ENCODE measurements at places on chromosomes 16 and 17. TPM values are rescaled to one million over a fixed set of nuclear protein-coding genes. Genes with fewer than 3 reads are reported as not detected.

DNA sequence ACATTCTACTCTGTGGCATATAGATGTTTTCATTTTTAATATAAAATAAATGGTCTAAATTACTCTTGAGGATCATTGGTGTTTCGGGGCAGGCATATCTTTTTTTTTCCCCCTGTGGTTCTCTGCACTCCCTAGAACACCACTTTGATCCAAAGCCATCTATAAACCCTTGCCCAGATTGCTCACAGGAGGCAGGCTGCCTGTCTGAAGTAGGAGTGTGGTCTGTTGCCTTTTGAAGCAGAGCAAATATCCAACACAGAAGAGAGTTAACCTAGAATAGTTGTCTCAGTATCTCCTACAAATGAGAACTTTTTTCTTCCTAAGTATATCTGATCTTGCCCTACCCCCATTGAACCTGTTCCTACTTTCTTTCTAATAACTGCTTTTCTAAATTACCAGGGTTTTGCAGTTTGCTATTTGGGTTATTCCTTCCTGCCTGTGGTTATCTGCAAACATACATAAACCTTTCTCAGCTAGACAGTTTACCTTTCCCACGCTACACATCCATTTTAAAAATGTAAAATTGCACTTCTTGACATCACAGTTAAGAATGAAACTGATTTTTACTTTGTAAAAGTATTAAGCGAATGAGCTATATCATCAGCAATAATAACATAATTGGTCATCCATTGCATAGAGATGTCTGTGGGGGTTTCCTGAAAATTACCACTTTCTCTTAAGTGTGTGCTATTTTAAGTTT, 4.7 kb upstream of the CMTM1 start:
- H3K4me1 ChIP-seq: no peaks in the 10 kb centered on the region
- H3K4me3 ChIP-seq: no peak overlapping the region
- no peak for DNase-seq
- H3K27me3 ChIP-seq: no peaks in the 10 kb centered on the region
- H3K27ac ChIP-seq: no peak overlapping the region

- H3K36me3 ChIP-seq: no peaks in the 10 kb centered on the region
- no peak for DNase-seq
These were observed 679.6 kb downstream of the HS3ST4 start for GRCh38 chr16:26371349-26371869.

GRCh38 chr17:57121308-57122042, 36.4 kb downstream of the AKAP1 start:
- H3K4me3 ChIP-seq: no peak overlapping the region
- H3K36me3 ChIP-seq: no peaks in the 10 kb centered on the region
- H3K27me3 ChIP-seq: no peaks in the 10 kb centered on the region
- peak; percentile 66 for DNase-seq
- H3K27ac ChIP-seq: no peak overlapping the region

GAST gene
- total RNA-seq: not detected

- no peaks in the 10 kb centered on the region for H3K4me1 ChIP-seq
- H3K36me3 ChIP-seq: no peaks in the 10 kb centered on the region
- peak overlapping the region; percentile 77 for H3K4me3 ChIP-seq
- peak; percentile 55 for DNase-seq
- H3K27ac ChIP-seq: peak overlapping the region; percentile 90
These were observed 571 bp downstream of the CAVIN1 start for GRCh38 chr17:42422412-42422957.

GRCh38 chr17:82248815-82249674, 20.2 kb downstream of the SLC16A3 start:
- peaks cover 14% of the 10 kb centered on the region for H3K36me3 ChIP-seq
- no peak overlapping the region for H3K4me3 ChIP-seq
- no peak for DNase-seq
- no peaks in the 10 kb centered on the region for H3K27me3 ChIP-seq

KCNJ2 gene
- total RNA-seq: 4.4 TPM

MYH8 gene
- total RNA-seq: 0.28 TPM

DNA sequence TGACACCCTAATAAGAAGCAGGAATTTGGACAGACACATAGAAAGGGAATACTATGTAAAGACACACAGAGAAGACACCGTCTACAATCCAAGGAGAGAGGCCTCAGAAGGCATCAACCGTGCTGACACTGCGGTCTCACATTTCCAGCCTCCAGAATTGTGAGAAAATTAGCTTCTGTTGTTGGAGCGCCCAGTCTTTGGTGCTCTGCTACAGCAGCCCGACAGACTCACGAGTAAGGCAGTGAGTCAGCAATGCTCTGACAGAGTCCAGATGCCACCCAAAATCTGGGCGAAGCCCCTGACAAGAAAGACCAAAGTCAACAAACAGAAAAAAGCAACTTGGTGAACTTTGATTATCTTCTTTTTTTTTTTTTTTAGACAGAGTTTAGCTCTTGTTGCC, 32.5 kb upstream of the RAI1 start:
- DNase-seq: no peak
- no peak overlapping the region for H3K27ac ChIP-seq
- H3K4me1 ChIP-seq: no peaks in the 10 kb centered on the region
- H3K36me3 ChIP-seq: no peaks in the 10 kb centered on the region

DNA sequence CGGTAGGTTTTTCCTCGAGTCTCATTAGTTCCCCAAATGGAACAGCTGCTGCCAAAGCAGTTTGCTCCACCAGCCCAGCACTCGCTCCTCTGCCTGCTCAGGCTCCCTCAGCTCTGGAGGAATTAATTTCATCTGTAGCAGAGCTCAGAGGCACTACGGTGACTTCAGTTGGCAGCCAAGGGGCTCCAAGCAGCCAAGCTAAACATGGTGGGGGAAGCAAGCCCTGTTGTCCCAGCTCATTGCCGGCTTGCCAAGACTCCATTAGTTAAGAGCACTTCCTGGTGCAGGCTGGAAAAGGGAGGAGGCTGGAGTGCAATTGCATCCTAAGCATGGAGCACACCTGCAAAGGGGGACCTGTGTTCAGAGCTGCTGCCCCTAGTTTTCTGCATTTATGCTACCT, 78.7 kb upstream of the GPRC5B start:
- H3K4me3 ChIP-seq: no peak overlapping the region
- H3K36me3 ChIP-seq: no peaks in the 10 kb centered on the region
- no peak for DNase-seq
- no peaks in the 10 kb centered on the region for H3K4me1 ChIP-seq
- no peak overlapping the region for H3K27ac ChIP-seq

TMEM238L gene
- 0.47 TPM for total RNA-seq

DNA sequence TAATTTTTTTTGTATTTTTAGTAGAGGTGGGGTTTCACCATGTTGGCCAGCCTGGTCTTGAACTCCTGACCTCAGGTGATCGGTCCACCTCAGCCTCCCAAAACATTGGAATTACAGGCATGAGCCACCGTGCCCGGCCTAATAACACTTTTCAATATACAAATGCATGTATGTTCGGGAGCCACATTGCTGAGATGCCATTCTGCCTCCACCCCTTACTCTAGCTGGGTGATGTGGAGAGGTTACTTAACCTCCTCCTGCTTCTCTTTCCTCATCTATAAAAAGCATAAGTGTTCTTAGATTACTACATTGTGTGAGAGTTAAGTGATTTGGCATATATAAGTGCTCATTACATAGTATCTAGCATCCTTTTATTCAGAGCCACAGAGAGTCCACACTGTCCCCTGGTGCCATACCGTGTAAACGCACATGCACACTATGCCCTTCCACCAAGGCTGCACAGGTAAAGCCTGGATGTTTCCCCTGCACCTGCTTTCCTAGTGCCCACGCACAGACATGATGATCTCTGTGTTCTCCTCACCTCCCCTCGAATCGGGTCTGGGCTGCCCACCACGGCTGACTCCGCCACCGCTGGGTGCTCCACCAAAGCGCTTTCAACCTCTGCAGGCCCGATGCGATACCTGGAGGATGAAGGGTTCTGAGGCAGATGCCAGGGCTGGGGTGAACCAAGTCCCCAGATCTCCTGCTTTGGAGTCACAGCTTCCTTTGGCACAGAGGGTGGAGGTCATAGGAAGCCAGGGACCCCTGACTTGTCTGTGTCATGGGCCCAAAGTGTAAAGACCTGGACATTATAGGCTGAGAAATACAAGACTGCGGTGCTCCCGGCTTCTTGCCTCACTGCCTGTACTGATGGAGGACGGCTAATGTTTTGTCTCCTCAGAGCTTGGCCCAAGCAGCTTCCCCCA, 49.0 kb upstream of the ACSM2B start:
- H3K27ac ChIP-seq: no peak overlapping the region
- no peaks in the 10 kb centered on the region for H3K36me3 ChIP-seq
- no peak for DNase-seq

DNA sequence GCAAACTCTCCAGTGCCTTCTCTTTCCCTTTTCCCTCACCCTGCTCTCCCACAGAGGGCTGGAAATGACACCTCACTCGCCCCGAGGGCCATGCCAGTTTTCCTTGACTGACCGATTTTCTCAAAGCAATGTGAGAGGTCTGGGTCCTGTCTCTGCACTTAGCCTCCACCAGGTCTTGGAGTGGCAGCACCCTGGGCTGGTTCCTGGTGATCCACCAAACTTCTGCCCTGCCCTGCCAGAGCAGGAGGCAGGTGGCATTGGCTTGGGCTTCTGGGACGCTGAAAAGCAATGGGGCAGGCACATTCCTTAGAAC, 97.5 kb downstream of the RAB11FIP4 start:
- H3K4me3 ChIP-seq: peak overlapping the region; percentile 69
- no peak for DNase-seq
- H3K36me3 ChIP-seq: no peaks in the 10 kb centered on the region
- peak overlapping the region; percentile 89 for H3K27ac ChIP-seq
- H3K4me1 ChIP-seq: peaks cover 48% of the 10 kb centered on the region

DNA sequence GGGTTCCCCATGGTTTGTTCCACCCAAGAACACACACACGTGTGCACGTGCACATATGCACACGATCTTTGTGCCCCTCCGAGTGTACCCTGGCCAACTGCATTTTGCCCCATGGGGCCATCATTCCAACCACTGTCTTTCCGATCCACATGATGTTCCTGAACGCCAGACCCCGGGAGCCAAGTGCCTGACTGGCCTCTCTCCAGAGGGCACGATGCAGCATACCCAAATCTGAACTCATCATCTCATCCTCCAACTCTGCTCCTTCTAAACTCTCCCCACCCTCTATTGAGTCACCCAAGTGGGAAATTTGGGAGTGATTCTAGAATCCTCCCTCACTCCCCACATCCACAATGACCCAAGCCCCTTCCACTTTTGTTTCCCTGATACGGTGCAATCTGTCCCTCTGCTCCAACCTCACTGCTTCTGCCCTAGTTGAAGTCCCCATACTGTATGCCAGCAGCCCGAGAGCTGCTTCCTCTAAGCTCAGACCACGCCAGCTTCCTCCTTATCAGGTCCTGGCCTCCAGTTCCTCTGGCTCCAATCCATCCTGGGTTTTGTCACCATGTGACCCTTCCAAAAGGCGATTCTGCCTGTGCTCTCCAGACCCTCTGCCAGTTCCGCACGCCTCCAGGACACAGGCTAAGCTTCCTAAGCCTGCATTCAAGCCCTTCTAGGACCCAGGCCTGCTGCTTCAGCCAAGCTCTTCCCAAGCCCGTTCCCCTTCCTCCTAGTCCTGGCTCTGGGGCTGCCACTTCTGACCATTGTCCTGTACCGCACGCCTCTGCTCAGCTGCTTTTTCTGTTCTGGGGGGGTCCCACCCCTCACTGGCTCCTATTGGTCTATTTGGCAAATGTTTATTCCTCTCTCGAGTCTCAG, 10.1 kb upstream of the TMEM208 start:
- H3K36me3 ChIP-seq: no peaks in the 10 kb centered on the region
- peaks cover 4% of the 10 kb centered on the region for H3K4me1 ChIP-seq
- no peaks in the 10 kb centered on the region for H3K27me3 ChIP-seq
- DNase-seq: no peak
- H3K4me3 ChIP-seq: no peak overlapping the region

CAPNS2 gene
- 0.85 TPM for total RNA-seq

C16orf89 gene
- 5.4 TPM for total RNA-seq

- H3K27ac ChIP-seq: no peak overlapping the region
- H3K4me1 ChIP-seq: no peaks in the 10 kb centered on the region
- no peaks in the 10 kb centered on the region for H3K27me3 ChIP-seq
- peaks cover 3% of the 10 kb centered on the region for H3K36me3 ChIP-seq
These were observed 32.9 kb downstream of the DEF8 start for GRCh38 chr16:89981414-89981813.

DNA sequence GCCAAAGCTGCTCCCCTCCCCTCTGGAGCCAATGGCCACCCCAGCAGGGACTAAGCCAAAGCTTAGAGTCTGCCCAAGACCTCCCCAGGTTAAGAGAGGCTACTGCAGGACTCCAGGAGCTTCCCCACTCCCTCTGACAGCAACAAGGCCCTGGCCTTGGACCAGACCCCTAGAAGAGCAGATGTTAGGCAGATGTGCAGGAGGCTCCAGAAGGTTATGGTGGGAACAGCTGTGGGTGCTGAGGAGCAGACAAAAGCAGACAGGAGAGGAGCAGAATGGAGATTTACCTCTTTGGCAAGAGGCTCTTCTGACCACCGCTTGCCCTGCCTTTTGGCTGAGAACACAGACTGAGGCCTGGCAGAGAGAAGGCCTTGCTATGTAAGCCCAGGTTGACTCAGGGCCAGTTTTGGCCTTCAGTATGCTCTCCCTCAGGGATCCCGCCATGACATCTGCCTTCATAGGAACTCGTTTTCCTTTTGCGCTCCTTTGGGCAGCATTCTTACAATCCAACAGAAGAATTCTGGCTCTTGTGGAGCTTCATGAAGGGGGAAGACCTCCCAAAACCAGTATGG, 113.0 kb downstream of the RBFOX3 start:
- H3K27me3 ChIP-seq: no peaks in the 10 kb centered on the region
- DNase-seq: no peak
- H3K4me1 ChIP-seq: no peaks in the 10 kb centered on the region
- no peak overlapping the region for H3K4me3 ChIP-seq

DNA sequence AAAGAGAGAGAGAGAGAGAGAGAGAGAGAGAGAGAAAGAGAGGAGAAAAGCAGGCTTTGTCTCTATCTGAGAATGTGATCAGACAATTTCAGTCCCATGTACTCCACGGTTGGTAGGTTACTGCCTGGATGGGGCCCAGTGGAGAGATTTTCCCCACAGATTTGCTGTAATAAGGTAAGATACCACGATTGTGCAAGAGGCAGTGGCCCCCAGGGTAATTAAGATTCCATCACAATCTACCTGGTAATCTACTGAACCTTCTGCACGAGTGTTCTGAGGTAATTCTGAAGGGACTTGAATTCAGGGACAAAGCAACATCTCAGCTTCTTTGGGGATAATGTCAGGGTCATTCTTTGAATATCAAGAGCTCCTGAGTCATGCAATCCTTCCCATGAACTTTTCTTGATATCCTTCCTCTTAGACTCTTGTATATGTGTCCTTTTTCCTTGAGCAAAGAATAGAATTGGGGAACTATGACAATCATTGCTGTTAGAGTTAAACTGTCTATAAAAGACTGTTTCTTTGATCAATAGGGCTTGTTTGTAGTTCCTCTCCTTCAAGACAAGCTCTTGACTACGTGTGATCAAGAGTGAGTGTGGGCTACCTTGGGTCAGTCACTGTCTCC, 306.6 kb downstream of the MAF start:
- no peaks in the 10 kb centered on the region for H3K27me3 ChIP-seq
- DNase-seq: no peak
- no peaks in the 10 kb centered on the region for H3K36me3 ChIP-seq

GRCh38 chr17:69207151-69207550, 21.5 kb downstream of the ABCA10 start:
- no peak for DNase-seq
- no peaks in the 10 kb centered on the region for H3K4me1 ChIP-seq
- no peak overlapping the region for H3K27ac ChIP-seq
- no peak overlapping the region for H3K4me3 ChIP-seq
- no peaks in the 10 kb centered on the region for H3K27me3 ChIP-seq
- no peaks in the 10 kb centered on the region for H3K36me3 ChIP-seq

MRM3 gene
- total RNA-seq: 14.4 TPM

- no peaks in the 10 kb centered on the region for H3K27me3 ChIP-seq
- no peaks in the 10 kb centered on the region for H3K36me3 ChIP-seq
- H3K27ac ChIP-seq: no peak overlapping the region
- H3K4me1 ChIP-seq: no peaks in the 10 kb centered on the region
- H3K4me3 ChIP-seq: no peak overlapping the region
- no peak for DNase-seq
These were observed 67.6 kb upstream of the RBBP6 start for GRCh38 chr16:24471561-24472350.

TAC4 gene
- total RNA-seq: 0.47 TPM
